Hematopoietic multipotent progenitor cell treated with erythropoietin and hydrocortisone succinate and interleukin-3 and kit ligand, for 8 days (in vitro differentiated cells): ENCODE measurements at places on chromosomes 5 and 9.

GRCh38 chr9:96514108-96514799, 64.3 kb downstream of the HABP4 start:
- DNase-seq, result no peak

- no peak for DNase-seq
These were observed 91.6 kb downstream of the ROR2 start for GRCh38 chr9:91858213-91859030.

GRCh38 chr5:114305402-114306207, 56.3 kb upstream of the KCNN2 start:
- peak; percentile 1 for DNase-seq

- no peak for DNase-seq
These were observed 136.7 kb upstream of the PJA2 start for GRCh38 chr5:109546461-109546860.

- no peak for DNase-seq
These were observed 257.2 kb downstream of the KIF4B start for GRCh38 chr5:155270725-155271124.

- no peak for DNase-seq
These were observed 258.7 kb upstream of the RASA1 start for GRCh38 chr5:87008751-87009560.

DNA sequence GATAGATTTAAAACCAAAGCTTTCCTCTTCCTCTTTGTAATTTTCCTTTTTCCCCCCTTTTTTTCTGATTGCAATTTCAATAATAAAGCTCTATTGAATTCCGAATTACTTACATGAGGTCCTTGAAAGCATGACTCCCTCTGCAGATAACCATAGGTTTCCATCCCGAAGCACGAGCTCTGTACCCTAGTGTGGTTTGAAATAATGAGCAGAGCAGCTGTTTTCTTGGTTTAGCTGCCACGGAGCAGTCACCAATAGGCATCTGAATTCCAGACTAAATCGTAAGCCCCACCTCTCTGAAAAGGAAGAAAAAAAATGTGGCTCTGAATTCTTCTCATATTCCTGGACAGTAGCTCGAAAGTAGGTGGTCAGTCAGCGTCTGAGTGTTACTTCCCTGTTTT, 18.5 kb upstream of the GNE start:
- DNase-seq, result no peak

- no peak for DNase-seq
These were observed 254.6 kb downstream of the BRINP1 start for GRCh38 chr9:119114681-119115080.

GRCh38 chr5:168011096-168011495, 280.3 kb upstream of the WWC1 start:
- no peak for DNase-seq

- DNase-seq, result no peak
These were observed 13.8 kb downstream of the GLIS3 start for GRCh38 chr9:4286086-4286485.

- no peak for DNase-seq
These were observed 2.1 kb downstream of the NSG2 start for GRCh38 chr5:174047472-174048099.

DNA sequence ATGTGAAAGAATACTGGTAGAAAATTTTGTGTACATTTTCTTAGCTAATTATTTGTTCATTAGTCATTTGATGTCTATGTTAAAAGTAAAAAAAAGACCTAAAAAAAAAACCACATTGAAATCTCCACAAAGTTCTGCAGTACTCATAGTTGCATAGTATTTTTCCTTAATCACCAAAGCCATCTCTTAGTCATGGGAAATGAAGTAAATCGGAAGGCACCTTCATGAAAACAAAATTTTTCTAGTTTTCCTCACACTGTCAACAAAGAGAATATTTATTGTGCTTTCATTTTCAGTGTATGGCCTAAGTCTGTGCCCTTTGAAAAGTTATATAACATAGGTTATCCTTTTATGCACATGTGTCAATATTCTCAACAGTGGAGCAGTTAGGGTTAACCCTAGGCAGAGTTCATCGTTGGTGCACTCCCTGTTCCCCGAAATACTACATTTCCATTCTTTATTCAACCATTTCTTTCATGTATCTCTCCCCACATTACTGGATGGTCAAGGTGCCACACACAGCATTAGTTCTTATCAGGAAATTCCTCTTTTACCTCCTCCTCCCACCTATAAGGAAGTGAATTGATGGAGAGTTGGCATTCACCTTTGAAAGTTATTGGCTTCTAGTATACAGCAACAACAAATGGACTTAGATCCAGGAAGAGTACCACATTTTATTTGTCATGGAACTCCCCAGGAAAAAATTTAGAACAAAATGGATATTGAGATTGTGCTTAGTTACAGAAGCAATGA, 93.1 kb downstream of the NUDT12 start:
- DNase-seq, result no peak

DNA sequence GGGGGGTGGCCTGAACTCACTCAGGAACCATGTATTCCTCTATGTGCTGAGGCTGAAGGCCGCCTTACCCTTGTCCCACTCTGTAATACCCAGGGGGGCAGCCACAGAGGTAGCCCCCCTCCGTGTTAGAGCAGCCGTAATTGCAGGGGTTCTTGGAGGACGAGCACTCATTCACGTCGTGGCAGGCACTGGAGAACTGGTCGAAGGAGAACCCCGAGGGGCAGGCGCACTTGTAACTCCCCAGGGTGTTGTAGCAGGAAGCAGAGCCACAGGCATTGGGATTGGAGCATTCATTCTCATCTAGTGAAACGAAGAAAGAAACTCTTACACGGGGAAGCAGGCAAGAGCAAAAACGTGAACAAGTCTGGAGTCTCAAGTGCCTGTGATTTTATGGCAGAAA, 179.8 kb downstream of the SLC12A2 start:
- no peak for DNase-seq

DNA sequence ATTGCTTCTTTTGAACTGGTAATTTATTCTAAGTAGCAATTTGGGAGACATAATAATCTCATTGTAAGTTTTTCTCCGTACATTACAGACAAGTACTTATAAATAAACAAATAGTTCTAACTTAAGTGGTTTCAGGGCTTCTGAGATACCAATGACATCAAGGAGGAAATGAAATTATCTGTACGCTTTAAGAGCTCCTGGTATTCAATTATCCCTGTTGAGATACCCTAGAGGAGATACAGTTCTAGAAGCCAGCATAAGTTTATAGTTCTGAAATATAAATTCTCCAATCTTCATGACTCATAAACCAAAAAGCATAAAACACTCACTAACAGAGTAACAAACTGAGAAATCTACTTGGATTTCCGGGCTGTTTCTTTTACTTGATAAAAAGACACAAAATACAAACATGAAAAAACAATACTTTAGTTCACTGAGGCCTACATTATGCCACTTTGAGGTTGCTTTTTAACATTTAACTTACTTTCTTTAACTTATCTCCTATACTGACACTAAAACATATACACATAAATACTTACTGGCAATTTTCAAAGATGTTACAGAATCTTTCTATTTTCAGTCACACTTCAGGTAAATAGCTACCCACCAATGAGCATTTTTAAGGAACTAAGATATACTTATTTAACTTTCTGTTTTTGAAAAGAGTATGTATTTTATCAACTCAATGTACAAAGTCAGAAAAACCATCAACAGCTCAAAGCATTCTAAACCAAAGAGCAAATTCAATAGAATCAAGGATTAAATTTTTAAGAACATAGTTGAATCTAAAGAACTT, 7.5 kb downstream of the DCTN4 start:
- no peak for DNase-seq

GRCh38 chr9:86703346-86703745, 244.0 kb downstream of the GAS1 start:
- DNase-seq, result no peak

DNA sequence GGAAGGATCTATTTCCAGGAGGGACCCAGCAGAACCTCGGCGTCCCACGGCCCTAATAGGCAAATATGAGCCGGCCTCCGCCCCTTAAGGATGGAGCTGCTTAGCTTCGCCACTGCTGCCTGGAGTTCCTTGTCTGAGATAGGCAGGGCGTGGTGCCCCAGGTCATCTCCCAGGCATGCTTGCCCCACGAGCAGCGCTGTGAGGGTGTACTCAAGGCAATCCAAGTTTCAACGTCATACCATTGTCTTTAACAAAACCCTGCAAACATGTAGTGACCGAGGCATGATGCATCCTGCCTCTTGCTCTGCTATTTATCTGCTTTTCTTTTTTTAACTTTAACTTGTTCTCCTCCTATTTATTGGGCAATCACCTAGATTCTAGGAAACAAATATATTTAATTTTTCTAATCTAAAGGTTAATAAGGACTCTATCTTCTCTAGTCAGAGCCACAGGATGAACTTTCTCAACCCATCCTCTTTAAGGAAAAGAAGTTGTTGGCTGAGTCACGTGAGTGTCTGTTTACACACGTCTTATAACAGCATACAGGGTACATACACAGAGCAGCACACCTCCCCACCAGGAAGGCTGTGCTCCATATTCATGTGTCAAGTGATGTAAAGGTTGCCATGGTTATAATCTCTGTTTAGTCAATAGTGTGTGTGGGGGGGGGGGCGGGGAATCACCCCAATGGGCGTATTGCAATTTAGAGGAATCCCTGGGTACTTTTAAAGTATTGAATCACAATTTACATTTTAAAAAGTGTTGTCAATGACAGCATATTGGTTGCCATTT, 27.3 kb upstream of the ZSWIM6 start:
- DNase-seq, result no peak

GRCh38 chr5:116573279-116573701, 1.3 kb downstream of the SEMA6A start:
- DNase-seq, result no peak

DNA sequence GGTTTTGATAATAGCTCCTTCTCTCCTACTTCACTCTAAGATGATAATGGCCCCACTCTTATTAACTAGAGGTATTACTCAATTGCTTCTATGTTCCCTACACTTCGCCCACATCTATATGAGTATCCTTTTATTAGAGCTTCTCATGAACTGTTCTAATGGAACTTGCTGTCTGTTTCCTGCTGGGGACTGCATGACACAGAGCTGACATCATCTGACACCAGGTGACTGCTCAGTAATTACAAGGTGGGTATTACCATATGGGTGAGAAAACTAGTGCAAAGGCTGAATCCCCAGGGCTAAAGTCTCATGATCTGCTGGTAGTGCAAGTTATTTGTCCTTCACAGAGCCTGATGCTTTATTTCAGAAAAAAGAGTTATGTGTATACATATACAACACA, 146.2 kb upstream of the PLCXD3 start:
- no peak for DNase-seq

- DNase-seq, result no peak
These were observed 22.3 kb upstream of the LMNB1 start for GRCh38 chr5:126754609-126755008.

GRCh38 chr5:16489322-16489791, 23.8 kb upstream of the ZNF622 start:
- peak; percentile 59 for DNase-seq

- no peak for DNase-seq
These were observed 15.6 kb downstream of the PITX1 start for GRCh38 chr5:135018457-135018856.

GRCh38 chr9:106283769-106284168, 579.2 kb upstream of the ZNF462 start:
- no peak for DNase-seq

GRCh38 chr5:151961557-151961956, 36.9 kb upstream of the GLRA1 start:
- DNase-seq, result no peak

DNA sequence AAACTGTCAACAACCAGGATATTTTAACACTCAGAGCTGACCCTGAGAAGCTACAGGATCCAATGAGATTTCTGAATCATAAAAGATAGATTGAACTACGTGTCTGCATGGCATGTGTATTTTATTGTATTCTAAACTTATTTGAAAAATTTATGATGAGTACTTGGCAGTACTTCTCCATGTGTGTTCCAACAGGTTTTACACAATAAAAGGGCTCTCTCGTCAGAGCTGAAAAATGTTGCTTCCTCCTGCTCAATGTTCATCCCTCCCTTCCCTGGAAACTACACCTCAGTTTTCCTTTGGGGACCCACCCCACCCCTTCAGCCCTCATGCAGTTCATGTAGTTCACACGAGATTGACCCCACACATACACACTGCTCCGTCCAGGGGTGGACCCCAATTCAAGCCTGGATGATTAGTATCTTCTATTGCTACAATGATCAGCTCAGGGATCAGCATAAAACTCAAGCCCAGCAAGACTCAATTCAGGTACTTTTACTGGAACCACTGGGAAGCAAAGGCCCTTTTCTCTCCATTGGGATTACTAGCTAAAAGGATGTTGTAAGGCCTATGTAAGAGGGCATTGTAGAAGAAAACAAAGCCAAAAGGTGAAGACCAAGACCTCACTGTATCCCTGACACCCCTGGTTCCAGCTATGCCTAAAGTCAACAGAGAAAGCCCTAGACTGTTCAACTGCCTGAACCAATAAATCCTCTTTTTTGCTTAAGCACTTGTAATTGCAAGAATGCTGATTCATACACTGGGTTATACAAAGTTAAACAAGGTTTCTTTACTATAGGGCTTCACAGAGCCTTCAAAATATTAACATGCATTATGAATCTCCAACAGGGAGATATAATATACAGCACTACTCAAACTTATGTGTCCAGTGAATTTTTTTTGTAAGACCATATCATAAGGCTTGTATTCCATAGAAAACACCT, 112.6 kb downstream of the SAXO1 start:
- no peak for DNase-seq

DNA sequence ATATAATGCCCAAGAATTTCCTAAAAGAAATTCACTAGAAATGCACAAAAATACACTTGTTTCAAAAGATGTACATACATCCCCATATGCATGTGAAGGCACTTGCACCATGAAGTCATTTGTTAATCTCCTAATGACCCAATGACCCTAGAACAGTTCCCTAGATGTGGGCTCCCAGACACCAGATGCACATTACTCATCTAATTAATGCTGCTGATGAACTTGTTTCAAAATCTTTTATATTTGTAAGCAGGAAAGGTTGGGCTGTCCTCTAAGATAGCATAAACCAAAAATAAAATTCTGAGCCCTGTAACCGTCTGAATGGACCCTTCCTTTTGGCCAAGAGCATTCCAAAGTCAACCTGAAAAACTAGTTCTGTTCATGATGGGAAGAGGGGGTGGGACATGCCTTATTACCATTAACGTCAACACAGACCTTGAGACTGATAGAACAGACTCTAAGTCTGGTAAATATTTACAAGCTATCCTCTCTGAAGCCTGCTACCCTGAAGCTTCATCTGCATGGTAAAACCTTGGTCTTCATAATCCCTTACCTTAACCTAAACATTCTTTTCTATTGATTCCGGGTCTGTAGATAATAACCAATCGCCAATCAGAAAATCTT, 91.0 kb upstream of the DAPK1 start:
- DNase-seq, result no peak

GRCh38 chr9:104911032-104911607, 16.8 kb downstream of the ABCA1 start:
- no peak for DNase-seq

- peak; percentile 38 for DNase-seq
These were observed 100.0 kb downstream of the ADGRV1 start for GRCh38 chr5:90658620-90659019.
